ENCODE measurements at places on chromosomes 4 and X.

DNA sequence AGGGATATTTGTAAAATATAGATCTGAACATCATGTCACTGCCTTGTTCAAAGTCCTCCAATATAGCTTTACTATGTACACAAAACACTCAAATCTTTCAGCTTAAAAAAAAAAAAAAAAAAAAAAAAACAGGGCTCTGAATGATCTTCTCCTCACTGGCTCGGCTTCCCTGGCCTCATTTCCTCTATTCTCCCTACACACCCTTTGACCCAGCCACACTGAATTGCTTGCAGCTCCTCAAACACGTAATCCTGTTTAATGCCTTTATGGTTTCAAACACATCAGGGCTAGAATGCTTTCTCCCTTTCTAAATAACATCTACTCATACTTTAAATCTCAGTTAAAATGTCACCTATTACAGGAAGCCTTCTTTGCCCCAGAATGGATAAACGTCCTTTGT is 60.8 kb downstream of the MTMR8 start:
- DNase-seq = no peak

DNA sequence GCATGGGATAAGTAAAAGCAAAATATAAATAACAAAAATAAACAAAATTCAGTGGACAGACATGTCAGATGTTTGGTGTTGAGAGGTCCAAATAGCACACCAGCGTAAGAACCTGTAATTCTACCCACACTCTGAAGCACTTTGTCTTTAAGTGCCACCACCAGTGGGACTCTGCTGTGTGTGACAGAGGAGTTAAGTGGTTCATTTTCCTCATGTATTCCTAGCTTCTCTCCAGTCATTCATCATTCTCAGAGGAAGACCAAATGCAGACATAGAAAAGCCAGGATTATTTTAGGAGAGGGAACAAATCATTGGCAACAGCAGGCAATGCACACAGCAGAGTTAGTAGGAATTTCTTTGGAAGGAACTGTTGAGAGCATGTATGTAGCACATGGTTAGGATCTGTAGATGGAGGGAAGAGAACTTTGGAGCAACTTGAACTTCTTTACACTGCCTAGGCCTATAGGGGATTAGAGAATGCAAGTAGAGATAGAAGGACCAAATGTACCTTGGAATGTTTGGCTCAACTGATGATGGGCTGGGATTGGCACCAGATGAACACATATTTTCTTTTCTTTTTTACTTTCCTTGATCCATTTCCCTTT is 43.0 kb upstream of the ARHGAP24 start:
- DNase-seq = no peak

- DNase-seq = peak; percentile 77
Observed at GRCh38 chrX:124388562-124388961, 42.2 kb downstream of the SH2D1A start.

GRCh38 chr4:140172960-140173359 is 19.0 kb upstream of the MAML3 start:
- no peak for DNase-seq

DNA sequence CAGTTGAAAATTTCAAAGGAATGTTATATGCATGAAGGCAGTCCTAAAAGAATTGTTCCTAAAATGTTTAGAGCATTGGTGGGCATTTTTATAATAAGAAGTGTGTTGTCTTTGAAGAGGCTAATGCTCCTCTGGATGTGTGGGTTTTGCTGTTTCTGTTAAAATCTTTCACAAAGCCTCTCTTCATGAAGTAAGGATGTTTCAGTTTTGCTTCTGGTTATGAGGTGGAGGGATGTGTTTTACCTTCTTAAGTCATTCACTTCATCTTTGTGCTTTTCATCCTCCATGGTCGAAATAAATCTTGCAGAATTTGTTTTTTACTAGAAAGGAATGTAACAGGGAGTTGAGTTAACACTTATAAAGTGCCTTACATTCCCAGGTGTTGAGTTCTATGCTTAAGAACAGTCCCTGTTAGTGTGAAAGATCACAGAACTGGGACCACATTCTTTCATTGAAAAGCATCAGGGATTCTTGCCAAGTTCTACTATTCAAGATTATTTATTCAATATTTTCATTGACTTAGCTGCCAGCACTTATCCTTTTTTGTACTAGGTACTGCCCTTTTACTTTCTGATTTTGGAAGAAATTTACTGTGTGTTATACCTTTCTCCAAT is 21.1 kb downstream of the FHIP1A start:
- DNase-seq = no peak

- DNase-seq = no peak
Observed at GRCh38 chr4:146265950-146266490, 51.7 kb downstream of the REELD1 start.

- no peak for DNase-seq
Observed at GRCh38 chr4:184706453-184706852, 27.4 kb downstream of the CENPU start.

DNA sequence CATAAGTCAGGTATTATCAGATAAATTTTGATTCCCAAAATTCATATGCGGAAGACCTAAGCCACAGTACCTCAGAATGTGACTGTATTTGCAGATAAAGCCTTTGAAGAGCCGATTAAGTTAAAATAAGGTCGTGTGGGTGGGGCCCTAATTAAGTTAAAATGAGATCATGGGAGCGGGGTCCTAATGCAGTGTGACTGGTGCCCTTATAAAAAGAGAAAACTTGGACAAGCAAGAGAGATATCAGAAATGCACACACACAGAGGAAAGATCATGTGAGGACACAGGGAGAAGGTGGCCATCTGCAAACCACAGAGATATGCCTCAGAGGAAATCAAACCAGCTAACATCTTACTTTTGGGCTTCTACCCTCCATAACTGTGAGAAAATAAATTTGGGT is 236.1 kb downstream of the FBXO8 start:
- no peak for DNase-seq

DNA sequence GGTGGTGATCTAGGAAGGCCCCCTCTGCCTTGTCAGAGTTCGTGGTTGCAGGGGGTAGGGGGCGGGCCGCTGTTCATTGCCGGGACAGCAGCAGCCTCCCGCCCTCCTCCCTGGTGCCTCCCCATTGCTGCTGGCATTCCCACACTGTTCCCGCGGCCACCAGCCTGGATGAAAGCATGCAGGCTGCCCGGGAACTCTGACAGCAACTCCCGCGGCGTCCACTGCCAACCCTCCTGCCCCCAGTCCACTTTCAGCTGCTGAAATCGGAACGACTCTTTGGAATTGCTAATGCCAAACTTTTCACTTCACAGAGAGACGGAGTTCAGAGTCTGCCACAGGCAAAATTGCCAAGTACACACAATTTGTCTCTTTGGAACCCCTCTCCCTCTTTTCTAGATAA is 121.9 kb downstream of the BEND2 start:
- DNase-seq = no peak

DNA sequence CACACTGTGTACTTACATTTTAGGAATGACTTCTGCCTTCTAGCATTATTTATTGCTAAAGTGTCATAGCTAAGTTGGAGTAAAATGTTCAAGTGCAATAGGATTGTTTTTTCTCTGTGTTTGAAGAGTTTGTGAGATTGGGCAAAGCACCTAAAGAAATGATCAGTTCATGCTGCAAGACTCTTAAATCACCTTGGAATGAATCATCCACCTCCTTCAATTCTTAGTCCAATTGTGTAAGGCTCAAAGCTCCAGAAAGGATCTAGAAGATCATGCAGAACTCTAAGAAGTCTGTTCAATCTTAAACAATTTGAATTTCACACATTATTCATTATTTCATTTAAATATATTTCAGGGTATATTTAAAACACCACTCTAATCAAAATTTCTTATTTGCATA is 137.1 kb downstream of the AMELX start:
- DNase-seq = no peak

- no peak for DNase-seq
Observed at GRCh38 chrX:134604701-134605311, 53.5 kb downstream of the PLAC1 start.

GRCh38 chr4:184689681-184690080 is 40.1 kb downstream of the PRIMPOL start:
- no peak for DNase-seq

DNA sequence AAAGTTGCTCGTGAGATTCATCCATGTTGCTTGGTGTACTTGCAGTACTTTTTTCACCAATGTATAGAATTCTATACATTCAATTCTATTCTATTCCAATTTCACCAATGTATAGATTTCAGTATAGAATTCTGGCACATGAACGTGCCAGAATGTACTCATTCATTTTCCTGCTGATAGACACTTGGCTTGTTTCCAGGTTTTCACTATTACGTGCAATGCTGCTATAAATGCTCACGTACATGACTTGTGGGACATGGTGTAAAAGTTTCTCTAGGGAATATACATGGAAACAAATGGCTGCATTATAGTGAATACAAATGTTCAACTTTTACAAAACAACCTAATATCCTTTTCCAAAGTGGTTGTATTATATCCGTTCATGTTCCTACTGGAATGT is 6.8 kb upstream of the CXorf66 start:
- no peak for DNase-seq

- peak; percentile 52 for DNase-seq
Observed at GRCh38 chr4:166169111-166169510, 296.1 kb downstream of the TLL1 start.

DNA sequence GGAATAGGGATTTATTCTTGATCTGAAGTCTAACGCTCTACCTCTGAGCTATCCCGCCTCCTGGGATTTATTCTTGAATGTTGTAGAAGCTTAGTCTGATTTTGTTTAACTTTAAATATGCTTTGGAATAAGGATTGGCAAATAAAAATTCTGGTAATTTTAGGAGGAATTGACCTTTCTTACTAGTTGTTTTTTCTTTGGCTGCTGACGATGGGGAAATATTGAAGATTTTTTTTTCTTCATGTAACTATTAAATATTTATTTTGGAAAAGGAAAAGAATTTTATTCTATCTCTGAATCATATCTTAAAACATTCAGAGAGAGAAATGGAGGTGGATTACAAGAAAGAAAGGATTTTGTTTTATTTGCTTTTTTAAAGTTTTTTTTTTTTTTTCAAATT is 122.9 kb downstream of the PDLIM5 start:
- DNase-seq = no peak

DNA sequence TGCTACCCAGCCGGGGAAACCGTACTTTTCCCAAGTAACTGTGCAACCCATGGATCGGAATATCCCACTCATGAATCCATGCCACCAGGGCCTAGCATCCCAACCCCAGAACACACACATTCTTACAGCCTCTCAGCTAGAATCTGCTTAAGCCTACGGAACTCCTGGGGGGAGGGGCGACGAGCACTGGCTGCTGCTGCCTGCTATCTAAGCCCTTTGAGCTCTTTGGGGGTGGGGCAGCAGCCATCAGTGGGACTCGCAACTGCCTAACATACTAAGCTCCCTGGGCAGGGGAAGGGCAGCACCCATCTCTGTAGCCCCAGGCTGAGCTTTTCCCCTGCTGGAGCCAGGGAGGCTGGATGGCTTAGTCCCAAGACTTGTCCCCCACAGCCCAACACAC is 28.6 kb downstream of the NUDT10 start:
- DNase-seq = no peak

- DNase-seq = no peak
Observed at GRCh38 chrX:2698604-2699003, 7.5 kb downstream of the CD99 start.

- no peak for DNase-seq
Observed at GRCh38 chrX:103220511-103221323, 5.8 kb downstream of the BEX4 start.

- no peak for DNase-seq
Observed at GRCh38 chr4:24853142-24853541, 57.8 kb downstream of the SOD3 start.

DNA sequence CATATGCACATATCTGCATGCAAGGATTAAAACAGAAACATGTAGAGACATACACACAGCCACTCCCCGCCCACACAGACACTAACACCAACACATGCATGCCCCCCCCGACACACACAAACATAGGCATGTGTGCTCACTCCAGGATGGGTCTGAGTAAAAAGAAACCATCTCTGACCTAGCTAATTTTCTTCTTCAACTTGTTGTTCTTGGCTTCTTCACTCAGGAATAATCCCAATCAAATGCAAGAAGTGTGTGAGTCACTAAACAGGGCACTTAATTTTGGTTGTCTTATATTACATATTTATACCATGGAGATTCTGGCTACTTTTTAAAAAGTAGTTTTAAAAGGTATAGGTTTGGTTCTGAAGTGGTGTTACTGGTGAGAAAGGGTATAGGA is 28.3 kb downstream of the ENOX2 start:
- no peak for DNase-seq

DNA sequence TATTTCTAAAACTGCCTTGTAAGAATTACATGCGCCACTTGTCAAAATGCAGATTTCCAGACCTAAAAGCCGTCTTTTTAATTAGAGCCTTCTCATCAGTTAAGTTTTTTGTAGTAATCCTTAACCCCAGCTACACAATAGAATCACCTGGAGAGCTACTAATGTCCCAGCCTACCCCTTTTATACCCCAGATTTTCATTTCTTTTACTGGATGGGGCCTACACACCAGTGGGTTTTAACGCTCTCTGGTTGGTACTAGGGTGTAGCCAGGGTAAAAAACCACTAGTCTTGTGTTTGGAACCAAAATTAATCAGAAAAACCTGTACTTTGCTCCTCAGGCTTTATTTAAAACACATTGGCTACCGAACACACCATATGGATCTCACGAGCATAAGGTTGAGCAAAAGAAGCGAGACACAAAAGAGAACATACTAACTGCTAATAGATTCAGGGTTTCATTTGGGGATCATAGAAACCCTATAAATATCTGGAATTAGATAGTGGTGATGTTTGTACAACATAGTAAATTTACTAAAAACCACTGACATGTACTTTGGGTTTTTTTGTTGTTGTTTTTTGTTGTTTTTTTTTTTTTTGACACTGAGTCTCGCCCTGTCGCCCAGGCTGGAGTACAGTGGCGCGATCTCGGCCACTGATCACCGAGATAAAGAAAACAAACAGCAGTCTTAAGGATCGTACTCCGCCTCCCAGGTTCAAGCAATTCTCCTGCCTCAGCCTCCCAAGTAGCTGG is 30.6 kb downstream of the BBS12 start:
- DNase-seq = no peak

DNA sequence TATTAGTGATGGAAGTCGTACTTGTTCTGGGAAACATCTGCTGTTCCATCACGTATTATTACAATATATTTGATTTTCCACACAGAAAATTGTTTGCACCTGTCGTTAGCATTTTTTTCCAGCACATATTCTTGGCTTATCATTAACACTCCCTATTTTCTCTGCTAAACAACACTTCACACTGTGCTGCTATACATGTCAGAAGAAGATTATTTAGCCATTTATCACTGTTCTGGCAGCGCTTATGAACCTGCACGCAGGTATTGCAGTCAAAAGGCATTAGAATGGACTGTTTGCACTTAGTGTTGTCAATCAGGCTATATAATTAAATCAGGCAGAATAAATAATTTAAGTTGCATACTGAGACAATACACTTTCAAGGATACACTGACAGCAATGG is 218.6 kb downstream of the CHM start:
- no peak for DNase-seq

- no peak for DNase-seq
Observed at GRCh38 chr4:1588306-1588705, 95.8 kb downstream of the FAM53A start.

GRCh38 chrX:134664202-134664601 is 5.9 kb upstream of the PLAC1 start:
- DNase-seq = no peak

- DNase-seq = peak; percentile 98
Observed at GRCh38 chr4:127181001-127181400, 451.8 kb upstream of the INTU start.

Data from HAP-1 (cell line).